CD4-positive, alpha-beta T cell treated with Interleukin-21 for 1 hour (primary cell): ENCODE measurements at places on chromosomes 16 and 17.

DNA sequence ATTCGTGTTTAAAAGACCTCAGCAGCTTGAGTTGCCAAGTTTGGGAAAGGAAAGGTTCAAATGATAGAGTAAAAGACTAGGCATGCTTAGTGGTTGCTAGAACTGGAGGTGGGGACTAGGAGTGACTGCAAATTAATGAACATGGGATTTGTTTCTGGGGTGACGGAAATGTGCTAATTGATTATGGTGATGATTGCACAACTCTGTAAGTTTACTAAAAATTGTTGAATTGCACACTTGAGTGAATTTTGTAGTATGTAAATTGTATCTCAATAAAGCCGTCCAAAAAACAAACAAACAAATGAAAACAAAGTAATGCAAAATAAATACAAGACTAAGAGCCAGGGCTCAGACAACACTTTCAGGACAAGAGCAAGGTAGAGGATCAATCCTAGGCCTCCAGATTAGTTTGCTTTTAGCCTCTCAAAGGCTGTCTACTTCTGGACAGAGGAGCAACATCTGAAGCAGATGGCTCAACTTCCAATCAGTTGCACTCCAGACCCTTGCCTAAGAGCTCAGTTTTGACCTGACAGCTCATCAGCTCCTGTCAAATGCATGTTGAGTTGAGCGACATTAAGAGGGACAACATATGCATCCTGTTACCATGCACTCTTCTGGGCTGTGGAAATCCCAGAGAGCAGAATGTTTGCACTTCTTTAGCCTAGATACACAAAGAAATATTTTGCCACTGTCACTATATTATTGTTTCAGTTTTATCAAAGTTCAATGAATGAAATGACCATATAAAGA lies 111.2 kb upstream of the ASIC2 start:
- no peak for DNase-seq

GRCh38 chr16:66444049-66444481 lies 17.0 kb downstream of the BEAN1 start:
- DNase-seq: no peak

DNA sequence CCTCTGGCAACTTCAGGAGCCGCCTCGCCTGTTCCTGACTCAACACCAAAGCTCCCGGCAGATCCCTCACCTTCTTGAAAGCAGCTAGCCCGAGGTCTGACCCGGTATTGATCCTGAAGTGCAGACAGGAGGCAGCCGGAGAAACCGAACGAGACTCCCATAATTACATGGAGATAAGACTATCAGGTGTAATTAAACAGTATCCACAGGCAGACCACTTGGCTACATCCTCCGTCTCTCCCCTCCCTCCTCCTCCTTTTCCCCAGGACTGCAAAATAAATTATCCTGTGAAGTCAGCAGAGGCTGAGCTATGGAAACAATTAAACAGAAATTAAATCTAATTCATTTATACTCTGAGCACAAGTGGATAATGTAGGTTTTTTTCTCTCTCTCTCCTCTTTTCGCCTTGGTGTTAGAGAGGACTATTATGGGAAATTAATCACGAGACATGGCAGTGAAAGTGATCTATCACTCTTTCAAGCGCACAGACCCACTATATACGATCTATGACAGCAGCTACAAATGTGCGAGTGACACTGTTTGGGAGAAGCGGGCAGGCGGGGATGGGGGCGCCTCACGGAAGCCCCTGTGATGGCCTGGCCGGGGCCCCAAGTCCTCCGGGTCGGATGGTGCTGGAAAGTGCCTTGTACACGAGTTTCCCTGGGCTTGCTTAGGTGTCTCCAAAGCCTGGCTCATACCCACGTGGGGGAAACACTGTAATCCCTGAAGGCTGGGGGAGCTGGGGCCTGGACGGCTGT lies 92.8 kb downstream of the RBFOX3 start:
- DNase-seq: no peak

DNA sequence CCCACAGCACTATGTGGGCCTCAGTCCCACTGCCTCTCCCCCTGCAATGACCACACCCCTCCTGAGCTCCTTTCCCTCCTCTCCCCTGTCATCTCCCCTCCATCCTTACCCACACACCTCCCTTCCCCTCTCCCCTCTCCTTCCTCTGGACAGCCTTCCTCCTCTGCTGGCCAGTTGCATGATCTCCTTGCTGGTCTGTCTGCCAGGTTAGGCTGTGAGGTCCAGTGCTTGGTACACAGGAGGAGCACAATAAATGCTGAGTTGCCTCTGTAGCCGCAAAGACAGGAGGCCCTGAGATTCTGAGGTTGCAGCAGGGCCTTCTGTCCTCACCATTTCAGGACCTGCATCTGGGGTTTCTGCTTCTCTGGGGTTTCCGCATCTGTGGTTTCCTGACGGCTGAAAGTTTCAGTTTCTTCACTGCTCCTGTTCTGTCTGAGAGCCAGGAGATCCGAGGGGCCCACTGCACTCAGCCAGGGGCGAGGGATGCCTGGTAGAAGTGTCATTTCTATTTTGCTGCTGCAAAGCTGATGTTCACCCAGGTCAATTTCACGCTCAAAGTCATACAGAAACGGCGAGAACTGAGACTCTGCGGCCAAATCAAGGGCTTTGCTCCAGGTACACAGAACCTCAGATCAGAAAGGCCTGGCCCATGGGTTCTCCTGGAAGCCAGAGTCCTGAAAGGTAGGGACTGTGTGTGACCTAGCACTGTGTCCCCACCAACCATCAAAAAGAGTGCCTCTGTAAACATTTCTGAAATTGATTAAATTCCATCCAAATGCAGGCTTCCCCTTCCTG lies 4.6 kb upstream of the SLC12A3 start:
- DNase-seq: peak; percentile 67

DNA sequence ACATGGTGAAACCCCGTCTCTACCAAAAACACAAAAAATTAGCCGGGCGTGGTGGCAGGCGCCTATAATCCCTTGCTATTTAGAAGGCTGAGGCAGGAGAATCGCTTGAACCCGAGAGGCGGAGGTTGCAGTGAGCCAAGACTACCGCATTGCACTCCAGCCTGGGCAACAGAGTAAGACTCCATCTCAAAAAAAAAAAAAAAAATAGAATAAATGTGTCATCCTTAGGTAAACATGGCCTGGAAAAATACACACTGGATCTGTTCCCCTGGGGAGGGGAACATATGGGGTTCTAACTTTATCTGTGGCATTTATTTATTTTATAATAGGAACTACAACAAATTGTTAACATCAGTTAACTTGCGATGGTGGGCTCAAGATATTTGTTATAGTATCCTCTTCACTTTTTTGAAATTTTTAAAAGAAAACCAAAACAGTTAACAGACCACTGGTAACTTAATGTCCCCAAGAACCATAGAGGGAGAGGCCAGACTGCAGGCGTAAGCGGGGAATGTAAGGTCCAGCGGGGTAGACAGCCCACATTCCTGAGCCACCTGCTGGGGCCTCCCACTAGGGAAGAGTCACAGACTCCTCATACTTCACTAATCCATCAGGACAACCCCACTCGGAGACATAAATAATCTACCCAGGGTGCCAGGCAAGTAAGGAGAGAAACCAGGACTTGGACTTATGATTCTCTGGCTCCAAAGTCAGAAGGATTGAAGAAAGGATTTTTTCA lies 12.5 kb upstream of the TXNDC11 start:
- no peak for DNase-seq

GRCh38 chr17:75069783-75070182 lies 18.0 kb upstream of the SLC16A5 start:
- DNase-seq: peak; percentile 19

DNA sequence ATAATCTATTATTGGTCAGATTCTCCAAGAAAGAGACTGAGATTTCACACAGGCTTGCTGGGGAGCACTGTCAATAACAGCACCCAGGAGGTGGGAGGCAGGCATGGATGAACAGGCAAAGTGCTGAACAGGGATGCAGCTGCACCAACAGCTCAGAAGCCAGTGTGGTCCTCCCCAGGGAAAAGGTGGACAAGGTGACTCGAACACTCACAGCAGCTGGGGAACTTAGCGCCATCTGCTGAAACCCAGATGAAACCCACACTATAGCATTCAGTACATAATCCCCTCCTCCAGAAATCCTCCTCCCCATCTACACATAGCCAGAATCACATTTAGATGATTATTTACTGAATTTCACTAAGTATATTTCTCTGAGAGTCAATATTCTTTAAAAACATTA lies 255.2 kb upstream of the WSB1 start:
- DNase-seq: no peak

DNA sequence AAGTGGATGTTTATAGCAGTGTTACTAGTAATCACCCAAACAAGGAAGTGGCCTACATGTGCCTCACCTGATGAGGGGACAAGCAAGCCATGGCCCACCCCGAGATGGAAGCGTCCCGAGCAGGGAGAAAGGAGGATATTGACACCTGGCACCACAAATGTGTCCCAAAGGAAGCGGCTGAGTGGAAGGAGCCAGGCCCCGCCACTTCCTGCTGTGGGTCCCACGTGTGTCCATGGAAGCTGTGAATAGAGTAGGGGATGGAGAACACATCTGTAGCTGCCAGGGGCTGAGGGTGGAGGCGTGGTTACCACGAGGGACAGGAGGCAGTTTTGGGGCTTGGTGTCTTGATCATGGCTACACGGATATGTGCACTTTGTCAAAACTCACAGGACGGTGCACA lies 49.2 kb downstream of the KCNJ12 start:
- DNase-seq: no peak

DNA sequence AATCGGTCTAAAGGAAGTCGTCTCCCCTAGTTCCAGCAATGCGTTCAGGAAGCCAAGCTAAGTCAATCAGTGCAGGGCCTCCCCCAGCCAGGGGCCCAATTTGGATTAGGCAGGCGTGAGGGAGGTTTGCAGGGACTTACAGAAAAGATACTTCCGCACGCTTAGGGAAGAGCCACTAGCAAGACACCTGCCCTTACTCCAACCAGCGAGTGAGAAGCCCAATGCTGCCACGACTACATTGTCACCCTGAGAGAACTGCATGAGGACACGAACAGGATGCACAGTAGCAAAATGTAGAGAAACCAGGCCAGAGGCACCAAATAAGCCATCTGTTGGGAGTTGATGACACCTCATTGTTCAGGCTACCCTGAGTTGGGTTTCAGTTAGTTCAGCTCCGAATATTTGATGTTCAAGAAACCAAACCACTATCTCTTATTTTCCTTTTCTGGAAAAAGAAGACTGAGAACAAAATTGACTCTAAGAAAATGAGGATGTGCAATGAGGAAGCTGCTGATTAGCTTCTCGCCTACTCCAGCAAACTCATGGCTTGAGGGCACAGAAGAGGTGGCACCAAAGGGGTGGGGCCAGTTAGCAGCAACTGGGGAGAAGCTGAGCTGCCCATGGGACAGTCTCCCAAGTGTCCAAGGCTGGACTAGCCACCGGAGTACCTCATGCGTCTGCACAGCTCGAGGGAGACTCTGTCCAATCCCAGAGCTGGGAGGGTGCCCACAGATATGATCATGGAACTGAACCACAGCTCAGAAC lies 29.3 kb downstream of the TK2 start:
- DNase-seq: no peak

GRCh38 chr17:71361656-71362450 lies 759.0 kb upstream of the SOX9 start:
- DNase-seq: no peak

GRCh38 chr16:5850632-5851392 lies 753.2 kb upstream of the EEF2KMT start:
- DNase-seq: no peak

DNA sequence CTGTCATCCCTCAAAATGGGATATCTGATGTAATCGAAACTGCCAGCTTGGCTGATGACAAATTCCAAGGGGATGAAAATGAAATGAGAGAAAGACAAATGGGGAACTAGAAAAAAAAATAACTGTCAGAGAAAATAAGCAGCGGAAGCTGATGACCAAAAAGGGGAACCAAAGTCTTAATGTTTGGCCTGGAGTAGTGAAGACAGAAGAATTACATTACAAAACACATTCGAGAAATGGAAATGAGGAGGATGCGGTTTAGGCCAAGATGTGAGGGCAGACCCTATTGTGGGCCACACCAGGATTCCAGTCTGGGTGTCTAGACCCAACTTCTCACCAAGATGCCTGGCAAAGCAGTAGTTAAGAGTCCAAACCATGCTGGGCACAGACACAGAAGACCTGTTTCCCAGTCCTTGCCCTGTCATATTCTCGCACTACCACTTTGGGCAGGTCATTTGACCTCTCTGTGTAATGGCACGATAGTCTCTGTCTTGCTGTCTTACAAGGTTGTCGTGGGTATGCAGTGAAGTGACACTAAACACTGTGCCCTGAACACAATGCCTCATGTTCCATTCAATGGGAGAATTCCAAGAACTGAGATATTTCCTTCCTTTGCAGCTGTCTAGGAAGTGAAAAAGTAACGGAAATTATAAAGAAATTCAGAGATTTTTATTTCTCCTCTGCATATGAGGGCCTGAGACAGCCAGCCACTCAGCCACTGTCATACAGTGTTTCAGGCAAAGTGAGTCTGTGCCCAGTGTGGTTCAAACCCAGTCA lies 12.3 kb upstream of the CCL2 start:
- peak; percentile 4 for DNase-seq

- DNase-seq: no peak
Observed at GRCh38 chr16:65375651-65376050, 253.8 kb upstream of the CDH11 start.

- no peak for DNase-seq
Observed at GRCh38 chr17:61352408-61352770, 47.3 kb upstream of the TBX2 start.

GRCh38 chr17:40480501-40481003 lies 20.9 kb downstream of the TNS4 start:
- peak; percentile 91 for DNase-seq
